ENCODE measurements at places on chromosomes 3 and 15. TPM values are rescaled to one million over a fixed set of nuclear protein-coding genes. Genes with fewer than 3 reads are reported as not detected.

The EFHB gene
- not detected for total RNA-seq

The DYNLT2B gene
- 19.8 TPM for total RNA-seq

The RETNLB gene
- not detected for total RNA-seq

The TTC23 gene
- 2.3 TPM for total RNA-seq

The DUOX1 gene
- not detected for total RNA-seq

The UTS2B gene
- not detected for total RNA-seq

The ATP13A5 gene
- total RNA-seq, result not detected

The SAMMSON gene
- total RNA-seq, result not detected

The FBLN2 gene
- total RNA-seq, result not detected

The EFL1 gene
- total RNA-seq, result 25.9 TPM

The CTDSPL gene
- 10.5 TPM for total RNA-seq

The PRSS50 gene
- not detected for total RNA-seq

The C2CD4A gene
- not detected for total RNA-seq

The CRBN gene
- 69.8 TPM for total RNA-seq

The CELSR3 gene
- 11.2 TPM for total RNA-seq

The LRRC2 gene
- 0.09 TPM for total RNA-seq

The SIDT1 gene
- 17.6 TPM for total RNA-seq

The OCA2 gene
- total RNA-seq, result not detected

The GRAMD2A gene
- total RNA-seq, result not detected

The FMN1 gene
- 0.07 TPM for total RNA-seq

The ZBBX gene
- not detected for total RNA-seq

The TARS3 gene
- 18.6 TPM for total RNA-seq

The COLQ gene
- total RNA-seq, result 3.9 TPM

The SCAANT1 gene
- total RNA-seq, result not detected

The LRRC28 gene
- 22.4 TPM for total RNA-seq

The ANAPC13 gene
- total RNA-seq, result 27.9 TPM

The GP5 gene
- 1.0 TPM for total RNA-seq

The SOX2 gene
- not detected for total RNA-seq

The RTP1 gene
- not detected for total RNA-seq

The CHRNA5 gene
- total RNA-seq, result 3.8 TPM

The TYRO3 gene
- 1.3 TPM for total RNA-seq

The TM4SF1 gene
- total RNA-seq, result not detected

The ISLR gene
- not detected for total RNA-seq

The C3orf49 gene
- not detected for total RNA-seq

The SLC28A1 gene
- not detected for total RNA-seq

The CEP63 gene
- total RNA-seq, result 27.0 TPM

The BFSP2 gene
- 1.0 TPM for total RNA-seq

The CNTN3 gene
- not detected for total RNA-seq

The RGMA gene
- total RNA-seq, result not detected

The RASGRP1 gene
- total RNA-seq, result 116 TPM

The ST8SIA2 gene
- total RNA-seq, result not detected

The SPINK8 gene
- total RNA-seq, result not detected

The ADAMTS7 gene
- total RNA-seq, result 2.3 TPM

The PXYLP1 gene
- total RNA-seq, result 32.6 TPM

The GABRG3 gene
- not detected for total RNA-seq

The KCTD6 gene
- 8.7 TPM for total RNA-seq

The LDHAL6B gene
- total RNA-seq, result not detected

The ECE2 gene
- not detected for total RNA-seq

The CYP1A2 gene
- not detected for total RNA-seq

The FETUB gene
- not detected for total RNA-seq

Measured in T-helper 2 cell treated with Interferon-gamma antibody and Interleukin-4, amounts not matched to agents 100 ng/mL and 5 ng/mL, for 36 hours (primary cell).